Stimulated activated CD4-positive, alpha-beta T cell treated with anti-CD3 and anti-CD28 coated beads, Interleukin-1b, Interleukin-23, amount 100 ng/mL, for 4 hours (primary cell): ENCODE measurements at places on chromosomes 6 and 20.

- no peak for DNase-seq
Measured at GRCh38 chr6:28606424-28607391, 81.0 kb downstream of the GPX5 start.

- DNase-seq: peak; percentile 36
Measured at GRCh38 chr20:37345339-37346235, at the start of gene SRC. TSS of gene SRC (plus strand) at chr20:37346140. CDS start at chr20:37384154, 38,014 bp downstream.

DNA sequence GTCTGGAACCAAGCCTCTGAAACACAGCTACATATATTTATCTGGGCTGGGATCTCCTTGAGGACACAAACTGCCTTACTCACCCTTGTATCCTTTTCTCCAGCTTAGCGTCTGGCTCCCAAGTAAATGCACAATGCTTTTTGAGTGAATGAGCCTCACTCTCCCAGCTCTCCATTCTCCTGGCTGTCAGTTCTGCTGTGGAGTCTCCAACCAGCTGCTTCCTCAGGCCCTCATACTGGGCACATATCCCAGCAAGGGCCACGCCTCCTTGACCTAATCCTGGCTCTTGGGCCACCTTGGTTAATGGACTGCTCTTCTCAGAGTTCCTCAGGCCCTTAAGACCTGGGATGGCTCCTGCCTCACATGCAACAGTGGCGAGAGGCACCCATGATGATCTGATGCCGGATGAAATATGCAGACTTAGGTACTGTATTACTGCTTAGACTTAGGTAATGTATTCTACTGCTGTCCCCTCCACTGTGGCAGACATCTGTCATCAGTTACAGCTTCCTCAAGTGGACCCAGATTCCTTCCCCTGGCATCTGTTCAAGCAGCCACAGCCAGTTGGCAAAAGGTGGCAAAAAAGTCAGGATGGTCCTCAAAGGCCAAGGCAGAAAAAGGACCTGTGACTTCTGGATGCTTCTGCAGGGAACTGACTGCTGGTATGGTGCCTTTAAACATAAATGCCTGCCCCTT lies 16.5 kb downstream of the SNHG17 start:
- no peak for DNase-seq

- no peak for DNase-seq
Measured at GRCh38 chr6:132569170-132569569, 952 bp upstream of the TAAR6 start.

DNA sequence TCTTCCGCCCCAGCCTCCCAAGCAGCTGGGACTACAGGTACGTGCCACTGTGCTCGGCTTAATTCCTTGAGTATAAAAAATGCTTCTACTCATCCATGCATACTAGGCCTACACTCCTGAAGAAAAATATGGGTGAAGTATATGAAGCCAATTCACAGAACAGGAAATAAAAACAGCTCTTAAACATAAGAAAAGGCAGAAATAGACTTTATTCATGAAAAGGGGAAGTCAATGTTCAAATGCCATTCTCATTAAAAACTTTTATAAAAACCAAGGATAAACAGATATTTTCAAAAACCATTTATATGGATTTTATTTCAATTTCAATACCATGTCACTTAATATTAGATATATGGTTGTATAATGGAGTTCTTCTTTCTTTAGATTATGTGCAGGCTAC lies 18.3 kb downstream of the SERPINB9 start:
- DNase-seq: no peak

DNA sequence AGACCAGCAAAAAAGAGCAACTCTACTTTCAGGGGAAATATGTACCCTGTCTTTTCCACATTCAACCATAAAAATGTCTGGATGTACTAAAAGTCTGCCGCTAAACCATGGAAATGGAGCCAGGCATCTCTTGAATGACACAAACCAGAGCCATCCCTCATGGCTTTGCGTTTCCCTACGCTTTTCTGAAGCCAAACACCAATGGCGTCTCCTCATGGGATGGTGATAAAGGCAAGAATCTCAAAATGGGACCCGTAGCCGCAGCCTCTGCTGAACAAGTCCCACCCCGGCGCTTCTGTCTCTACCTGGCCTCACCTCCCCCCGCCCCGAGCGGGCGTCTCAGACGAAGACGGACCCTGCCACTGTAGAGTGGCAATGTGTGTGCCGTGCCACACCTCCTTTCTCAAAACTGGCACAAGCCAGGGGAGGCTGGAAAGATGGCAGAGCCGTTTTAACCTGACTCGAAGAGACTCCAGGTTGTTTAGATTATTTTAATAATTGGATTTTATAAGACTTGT lies 80.3 kb upstream of the AFDN start:
- no peak for DNase-seq

- DNase-seq: no peak
Measured at GRCh38 chr20:47350691-47351545, 5.6 kb downstream of the ZMYND8 start.

- DNase-seq: no peak
Measured at GRCh38 chr6:151103266-151103665, 136.5 kb upstream of the AKAP12 start.

DNA sequence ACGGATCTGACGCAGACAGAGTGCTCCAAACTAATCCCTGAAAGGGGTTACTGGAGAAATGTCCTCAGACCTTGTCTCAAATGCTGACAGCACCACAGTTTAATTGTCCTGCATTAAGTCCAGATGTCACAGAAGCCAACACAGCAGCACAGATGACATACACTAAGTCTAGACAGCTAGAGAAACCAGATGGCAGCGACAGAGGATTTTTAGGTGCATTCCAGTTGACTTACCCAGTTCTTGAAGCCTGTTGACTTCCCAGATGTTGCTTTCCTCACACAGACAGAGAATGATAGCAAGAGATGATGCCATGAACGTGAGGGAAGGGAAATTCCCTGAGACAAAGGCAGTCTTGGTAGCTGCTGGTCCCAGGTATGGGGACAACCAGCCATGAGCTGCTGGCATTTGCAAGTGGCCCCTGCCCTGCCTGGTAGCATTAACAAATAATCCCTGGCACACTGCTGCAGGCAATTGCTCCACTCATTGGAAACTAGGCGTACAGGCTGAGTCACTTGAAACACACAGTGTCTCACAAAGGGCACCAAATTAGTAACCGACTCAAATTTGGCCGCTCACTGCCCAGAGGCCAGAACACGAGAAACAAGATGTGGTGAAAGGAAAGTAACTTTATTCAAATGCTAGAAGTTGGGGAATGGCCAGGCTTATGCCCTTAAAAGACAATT lies 52.2 kb downstream of the ADGB start:
- DNase-seq: no peak

DNA sequence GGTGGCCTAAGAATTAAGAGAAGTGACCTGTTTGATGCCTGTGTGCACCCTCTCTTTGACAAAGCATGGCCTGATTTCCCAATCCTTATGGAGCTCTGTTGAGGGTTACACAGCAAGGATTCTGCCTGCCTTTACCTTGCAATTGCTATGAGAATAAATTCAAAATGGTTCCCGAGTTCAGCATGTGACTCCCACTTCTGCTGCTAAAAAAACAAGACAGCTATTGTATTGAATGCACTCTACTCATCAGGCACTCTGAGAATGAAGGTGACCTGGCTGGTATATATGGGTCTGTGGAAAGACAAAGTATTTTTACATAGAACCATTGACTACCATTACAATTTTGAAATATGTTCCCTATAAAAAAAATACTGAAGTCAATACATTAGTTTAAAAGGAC lies 190.3 kb downstream of the ATXN1 start:
- no peak for DNase-seq

GRCh38 chr6:82693094-82693493 lies 329.5 kb downstream of the TPBG start:
- no peak for DNase-seq
